H1 (cell line): ENCODE measurements at places on chromosomes 3 and 15.

DNA sequence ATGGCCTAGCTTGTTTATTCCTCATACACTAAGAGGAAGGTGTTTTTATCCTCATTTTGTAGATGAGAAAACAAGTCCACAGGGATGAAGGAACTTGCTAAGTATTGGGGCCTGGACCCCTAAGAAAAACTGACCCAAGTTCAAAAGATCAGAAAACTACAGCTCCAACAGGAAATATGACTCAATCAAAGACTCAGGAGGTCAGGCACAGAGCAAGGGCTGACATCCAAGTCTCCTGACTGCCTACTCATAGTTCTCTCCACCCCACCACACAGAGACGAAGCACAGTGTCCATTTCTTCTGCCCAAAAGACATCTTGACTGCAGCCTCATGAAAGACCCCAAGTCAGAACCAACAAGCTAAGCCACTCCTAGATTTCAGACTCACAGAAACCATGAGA, 26.9 kb upstream of the TPM1 start:
- H3K4me3 ChIP-seq = no peak overlapping the region
- peaks cover 7% of the 10 kb centered on the region for H3K4me1 ChIP-seq
- no peaks in the 10 kb centered on the region for H3K27me3 ChIP-seq
- no peak for DNase-seq

GRCh38 chr3:116350119-116350733, 95.1 kb downstream of the LSAMP start:
- no peaks in the 10 kb centered on the region for H3K27me3 ChIP-seq
- H3K4me1 ChIP-seq = no peaks in the 10 kb centered on the region
- no peak for DNase-seq
- no peak overlapping the region for H3K27ac ChIP-seq

DNA sequence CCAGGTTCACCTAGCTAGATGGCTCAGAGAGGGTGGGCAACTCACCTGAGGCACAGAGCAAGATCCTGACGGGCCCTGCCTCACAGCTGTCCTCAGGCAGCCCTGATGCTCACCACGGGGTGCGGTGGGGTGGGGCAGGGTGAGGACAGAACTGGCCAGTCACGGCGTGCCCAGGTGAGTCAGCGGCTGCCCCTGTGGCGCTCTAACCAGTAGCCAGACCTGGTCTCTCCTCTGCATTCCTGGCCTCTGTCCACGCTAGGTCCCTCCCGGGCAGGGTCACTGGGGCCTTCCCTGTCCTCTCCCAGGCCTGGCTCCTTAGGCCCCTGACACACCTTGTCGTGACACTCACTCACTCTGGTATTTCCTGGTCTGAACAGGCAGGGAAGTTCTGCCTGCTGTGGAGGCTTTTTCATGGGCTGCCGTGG, 901 bp downstream of the ALS2CL start:
- no peak for DNase-seq
- H3K27ac ChIP-seq = no peak overlapping the region
- peaks cover 23% of the 10 kb centered on the region for H3K27me3 ChIP-seq
- peaks cover 24% of the 10 kb centered on the region for H3K4me1 ChIP-seq

GRCh38 chr3:193836918-193837317, 243.9 kb downstream of the OPA1 start:
- H3K4me3 ChIP-seq = no peak overlapping the region
- no peaks in the 10 kb centered on the region; the same call in 1 of the 2 replicates for H3K27me3 ChIP-seq
- no peak overlapping the region for H3K27ac ChIP-seq
- DNase-seq = no peak
- H3K36me3 ChIP-seq = no peaks in the 10 kb centered on the region

DNA sequence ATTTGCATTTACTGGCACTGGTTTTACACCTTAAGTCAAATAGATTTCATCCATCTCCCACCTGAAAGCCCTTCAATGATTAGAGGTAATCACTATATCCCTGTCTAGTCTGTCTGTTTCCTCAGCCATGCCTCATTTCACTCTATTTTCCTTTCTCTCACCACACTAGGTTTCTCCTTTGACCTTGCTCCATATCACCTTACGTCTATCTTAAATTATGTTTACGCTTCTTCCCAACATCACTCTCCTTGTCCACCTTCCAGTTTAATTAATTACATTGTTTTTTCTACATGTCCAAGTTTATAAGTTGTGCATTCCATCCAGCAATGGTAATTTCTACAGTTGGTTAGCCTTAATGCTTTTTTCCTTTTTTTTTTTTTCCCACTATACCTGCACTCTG, 396.7 kb upstream of the PDZRN3 start:
- no peaks in the 10 kb centered on the region for H3K4me1 ChIP-seq
- no peaks in the 10 kb centered on the region for H3K27me3 ChIP-seq
- H3K4me3 ChIP-seq = no peak overlapping the region
- no peak overlapping the region for H3K27ac ChIP-seq
